ENCODE measurements at places on chromosomes 6 and 20.

DNA sequence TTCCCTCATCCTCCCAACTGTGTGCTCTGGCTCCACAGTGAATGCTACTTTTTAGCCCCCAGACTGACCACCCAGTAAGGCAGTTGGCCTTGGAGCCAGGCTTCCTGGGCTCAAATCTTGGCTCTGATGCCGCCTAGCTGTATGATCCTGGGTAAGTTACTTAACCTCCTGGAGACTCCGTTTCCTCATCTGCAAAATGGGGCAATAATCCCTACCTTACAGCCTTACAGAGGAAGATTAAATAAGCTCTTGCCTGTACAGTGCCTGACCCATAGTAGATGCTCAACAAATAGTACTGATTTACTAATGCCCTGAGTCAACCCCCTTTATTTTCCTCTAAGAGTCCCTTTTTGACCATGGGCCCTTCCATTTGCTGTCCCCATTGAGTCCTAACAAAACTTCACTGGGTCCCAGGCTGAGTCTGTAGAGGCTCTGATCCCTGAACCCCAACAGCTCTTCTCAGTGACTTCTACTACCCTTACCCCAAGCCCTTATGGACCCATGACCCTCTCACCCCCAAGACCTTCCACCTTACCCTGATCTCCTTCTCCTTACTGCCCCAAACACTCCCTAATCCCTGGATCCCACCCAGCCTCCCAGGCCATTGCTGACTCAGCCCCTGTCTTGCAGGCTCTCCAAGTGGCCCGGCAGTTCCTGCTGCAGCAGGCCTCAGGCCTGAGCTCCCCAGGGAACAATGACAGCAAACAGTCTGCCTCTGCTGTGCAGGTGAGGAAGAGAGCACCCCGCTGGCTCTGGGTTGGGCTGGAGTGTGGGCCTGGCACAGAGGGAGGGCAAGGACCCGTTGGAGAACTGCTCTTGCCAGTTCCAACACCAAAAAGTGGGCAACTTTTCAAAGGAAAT lies 31.4 kb downstream of the FOXP4 start:
- no peak for DNase-seq

GRCh38 chr6:6784514-6785162 lies 196.1 kb downstream of the LY86 start:
- DNase-seq, result no peak

GRCh38 chr20:37902504-37903313 lies at the start of gene VSTM2L:
Gene VSTM2L (plus strand): TSS chr20:37903127. CDS start chr20:37903351, 224 bp downstream.
- no peak for DNase-seq

GRCh38 chr6:40799296-40800140 lies 212.4 kb upstream of the LRFN2 start:
- no peak for DNase-seq

DNA sequence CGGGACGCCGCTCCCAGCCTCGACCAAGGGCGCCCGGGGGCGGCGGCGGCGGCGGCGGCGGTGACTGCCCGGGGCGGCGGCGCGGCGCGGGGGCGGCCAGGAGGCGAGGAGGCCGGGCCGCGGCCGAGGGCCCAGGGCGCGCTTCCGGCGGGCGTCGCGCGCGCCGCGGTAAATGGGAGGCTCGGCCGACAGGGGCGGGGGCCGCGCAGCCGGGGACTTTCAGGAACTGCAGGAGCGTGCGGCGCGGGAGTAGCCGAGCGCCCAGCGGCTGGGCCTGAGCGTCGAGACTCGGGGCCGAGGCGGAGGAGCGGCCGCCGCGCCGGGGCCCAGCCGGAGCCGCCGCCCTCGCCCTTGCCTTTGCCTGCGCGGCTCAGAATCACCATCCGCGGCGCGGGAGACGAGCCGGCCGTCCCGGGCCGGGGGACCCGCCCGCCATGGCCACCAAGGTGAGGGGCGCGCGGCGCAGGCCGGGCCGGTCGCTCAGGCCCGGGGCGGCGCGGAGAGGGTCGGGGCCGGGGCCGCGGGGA lies at the start of gene SNX9:
Gene SNX9, plus strand, starts transcription at position 246 of the 527 bp plus-strand sequence. Its CDS starts 189 bp downstream, at position 435.
- DNase-seq, result peak; percentile 52

GRCh38 chr6:40409716-40410397 lies 177.3 kb downstream of the LRFN2 start:
- DNase-seq, result no peak

DNA sequence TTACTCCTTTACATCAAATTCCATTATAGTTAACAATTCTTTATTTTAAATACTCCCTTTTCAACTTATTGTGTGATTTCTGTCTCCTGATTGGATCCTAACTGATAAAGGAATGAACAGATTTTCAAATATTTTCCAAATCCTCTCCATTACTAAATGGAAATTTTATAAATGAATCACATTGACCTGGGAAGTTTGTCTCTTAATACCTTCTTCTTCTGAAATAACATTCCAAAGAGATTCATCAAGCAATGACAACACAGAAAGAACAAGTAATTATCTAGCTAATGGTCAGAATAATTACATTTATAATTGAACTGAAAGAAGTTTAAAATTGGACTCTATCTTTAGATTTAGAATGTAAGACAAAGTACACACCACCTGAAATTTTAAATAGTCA lies 515.4 kb upstream of the PTCHD4 start:
- DNase-seq, result no peak

- DNase-seq, result peak; percentile 33
These were observed 10.4 kb upstream of the CALHM5 start for GRCh38 chr6:116500969-116501433.

DNA sequence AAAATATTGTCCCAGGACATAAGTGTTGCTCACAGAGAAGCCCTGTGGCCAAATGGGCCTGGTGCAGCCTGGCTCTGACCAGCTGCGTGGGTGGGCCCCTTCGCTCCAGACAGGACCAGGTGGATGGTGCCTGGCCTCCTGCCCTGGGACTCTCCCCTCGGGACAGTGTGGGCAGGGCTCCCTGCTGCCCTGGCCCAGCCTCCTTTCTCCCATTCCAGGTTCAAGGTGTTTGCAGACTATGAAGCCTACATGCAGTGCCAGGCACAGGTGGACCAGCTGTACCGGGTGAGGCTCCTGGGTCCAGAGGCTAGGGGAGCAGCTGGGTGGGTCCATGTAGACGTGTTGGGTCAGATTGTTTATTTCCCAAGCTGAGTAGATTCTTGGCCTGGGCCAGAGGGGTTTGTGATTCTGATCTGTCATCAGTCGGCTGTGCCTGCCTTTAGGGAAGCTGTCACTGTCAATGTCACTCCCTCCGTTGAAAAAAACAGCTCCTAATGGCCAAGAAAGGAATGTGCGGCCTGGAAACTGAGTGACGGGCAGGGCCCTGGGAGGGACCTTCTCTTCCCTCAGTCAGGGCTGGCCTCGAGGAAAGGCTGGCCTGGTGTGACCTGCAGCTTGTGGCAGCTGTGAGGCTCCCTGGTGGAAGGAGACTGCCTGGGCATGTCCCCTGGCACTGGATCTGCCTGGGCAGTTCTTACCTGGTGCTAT lies 47.7 kb downstream of the PYGB start:
- DNase-seq, result no peak

DNA sequence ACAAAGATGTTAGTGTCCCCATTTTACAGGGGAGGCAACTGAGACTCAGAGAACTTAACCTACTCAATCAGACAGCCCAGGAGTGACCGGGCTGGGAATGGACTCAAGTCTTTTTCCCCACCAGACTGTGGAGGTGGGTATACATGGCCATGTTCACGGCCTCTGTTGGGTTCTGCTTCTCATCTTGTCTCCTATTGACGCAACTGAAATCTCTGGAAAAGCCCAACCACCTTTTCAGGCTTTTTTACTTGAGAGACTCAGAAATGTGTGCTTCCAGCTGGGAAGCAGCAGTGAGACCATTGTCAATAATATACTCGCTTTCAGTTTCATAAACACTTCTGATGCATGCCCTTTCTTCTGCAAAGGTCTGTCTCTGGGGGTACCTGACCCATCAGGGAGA lies 70.7 kb downstream of the SOBP start:
- no peak for DNase-seq

DNA sequence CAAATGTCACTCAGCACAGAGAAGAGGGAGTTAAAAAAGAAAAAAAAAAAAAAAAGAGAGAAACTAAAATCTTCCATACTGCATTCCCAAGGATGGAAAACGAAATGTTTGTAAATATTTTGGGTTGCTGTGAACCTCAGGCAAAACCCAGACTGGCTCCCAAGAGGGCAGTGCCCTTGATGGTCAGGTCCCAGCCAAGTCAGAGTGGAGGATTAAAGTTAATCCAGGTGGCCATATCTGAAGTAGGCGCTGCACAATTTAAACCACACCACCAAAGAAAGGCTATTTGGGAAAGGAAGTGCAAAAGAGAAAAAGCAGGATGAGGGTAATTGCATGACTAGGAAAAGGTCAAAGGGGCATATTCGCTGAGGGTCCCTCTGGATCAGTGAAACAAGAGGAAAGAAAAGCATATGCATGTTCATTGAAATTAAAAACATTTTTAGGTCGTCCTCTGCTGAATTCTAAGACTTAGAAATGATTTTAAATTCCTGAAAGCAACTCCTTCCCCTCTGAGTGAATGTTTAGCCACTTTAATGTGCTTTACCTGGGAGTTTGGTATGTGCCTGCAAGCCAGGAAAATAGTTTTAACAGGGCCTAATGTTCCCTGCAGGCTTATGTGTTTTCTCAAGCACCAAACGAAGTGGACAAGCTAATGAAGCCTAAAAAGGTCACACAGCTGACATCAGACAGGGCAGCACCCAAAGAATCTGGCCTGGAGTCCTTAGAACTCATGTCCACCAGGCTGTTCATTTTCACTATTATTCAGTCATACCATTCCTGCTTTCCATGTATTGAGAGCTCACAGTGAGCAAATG lies 159.1 kb downstream of the HACE1 start:
- no peak for DNase-seq

DNA sequence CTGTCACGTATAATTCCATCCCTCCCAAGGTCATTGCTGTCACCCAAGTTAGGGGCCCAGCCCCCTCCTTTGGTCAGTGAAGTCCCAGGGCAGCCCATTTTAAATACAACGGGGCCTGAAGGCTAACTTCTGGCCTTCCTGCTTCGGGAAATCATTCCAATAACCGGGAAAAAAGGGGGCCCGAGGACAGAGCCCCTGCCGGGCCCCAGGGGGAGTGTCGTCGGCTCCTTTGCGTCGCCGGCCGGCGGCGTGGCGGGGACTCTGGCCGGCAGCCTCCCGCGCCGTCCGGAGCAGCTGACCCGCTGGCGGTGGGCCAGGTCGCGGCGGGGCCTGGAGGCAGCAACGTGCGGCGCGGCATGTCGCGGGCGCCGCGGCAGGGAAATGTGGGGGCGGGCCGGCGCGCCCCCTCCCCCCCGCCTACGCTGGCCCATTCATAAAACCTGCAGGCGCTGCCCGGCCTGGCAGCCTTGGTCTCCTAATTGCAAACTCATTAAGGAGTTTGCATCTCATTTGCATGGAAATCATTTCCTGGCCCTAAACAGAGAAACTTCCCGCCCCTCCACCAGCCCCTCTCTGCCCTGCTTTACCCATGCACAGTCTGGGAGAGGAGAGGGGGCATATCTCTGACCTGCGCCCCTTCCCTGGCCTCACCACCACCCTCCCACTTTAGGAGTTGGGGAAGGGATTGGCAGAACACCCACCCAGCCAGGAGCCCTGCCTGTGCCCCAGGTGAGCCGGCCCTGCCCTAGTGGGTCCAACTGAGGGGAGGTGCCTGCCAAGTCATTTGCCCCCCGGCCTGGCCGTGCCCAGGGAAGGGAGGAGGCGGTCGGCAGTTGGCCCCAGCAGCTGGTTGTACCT lies 50.7 kb downstream of the MRPL14 start:
- DNase-seq, result no peak
